ENCODE measurements at places on chromosomes 5 and 9. TPM values are rescaled to one million over a fixed set of nuclear protein-coding genes. Genes with fewer than 3 reads are reported as not detected.

SLC36A3 gene
- total RNA-seq = not detected

SEMA4D gene
- 561 TPM for total RNA-seq

GFI1B gene
- total RNA-seq = not detected

TRIM7 gene
- 1.6 TPM for total RNA-seq

LHX3 gene
- total RNA-seq = 0.42 TPM

LCN15 gene
- not detected for total RNA-seq
